ENCODE measurements at places on chromosomes 6 and 20.
A peak's percentile ranks its signal among the peaks of the same experiment; 100 is the strongest.

- no peak for DNase-seq
These were observed 95.4 kb upstream of the NKX2-2 start for GRCh38 chr20:21609221-21609620.

- DNase-seq, result no peak
These were observed 18.9 kb upstream of the CLVS2 start for GRCh38 chr6:122977180-122977579.

DNA sequence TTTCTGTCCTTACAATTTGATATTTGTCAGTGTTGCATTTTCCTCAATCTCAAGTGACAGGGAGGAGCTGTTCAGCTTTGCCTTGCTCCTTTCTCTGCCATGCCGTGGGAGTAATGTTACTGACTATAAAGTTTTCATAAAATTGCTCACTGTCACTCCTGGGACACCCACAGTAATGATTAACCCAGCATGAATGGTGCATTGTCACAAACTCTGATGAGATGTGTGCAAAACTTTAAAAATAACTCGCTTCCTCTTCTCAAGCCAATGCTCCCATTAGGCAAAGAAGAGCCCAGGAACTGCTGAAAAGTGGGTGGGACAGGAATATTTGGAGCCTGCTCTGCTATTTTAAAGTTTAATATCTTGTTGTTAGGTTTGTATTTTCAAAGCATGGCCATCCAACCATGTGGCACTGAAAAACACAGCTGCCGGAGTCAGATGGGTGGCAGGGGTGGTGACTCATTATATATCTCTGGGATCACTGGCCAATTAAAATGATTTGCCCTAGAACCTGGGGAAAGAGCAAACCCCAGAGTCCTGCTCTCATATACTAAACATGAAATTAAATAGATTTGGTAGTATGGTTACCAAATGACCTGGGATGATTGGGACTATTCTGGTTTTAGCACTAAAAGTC lies 260.1 kb downstream of the BTBD3 start:
- DNase-seq, result no peak

DNA sequence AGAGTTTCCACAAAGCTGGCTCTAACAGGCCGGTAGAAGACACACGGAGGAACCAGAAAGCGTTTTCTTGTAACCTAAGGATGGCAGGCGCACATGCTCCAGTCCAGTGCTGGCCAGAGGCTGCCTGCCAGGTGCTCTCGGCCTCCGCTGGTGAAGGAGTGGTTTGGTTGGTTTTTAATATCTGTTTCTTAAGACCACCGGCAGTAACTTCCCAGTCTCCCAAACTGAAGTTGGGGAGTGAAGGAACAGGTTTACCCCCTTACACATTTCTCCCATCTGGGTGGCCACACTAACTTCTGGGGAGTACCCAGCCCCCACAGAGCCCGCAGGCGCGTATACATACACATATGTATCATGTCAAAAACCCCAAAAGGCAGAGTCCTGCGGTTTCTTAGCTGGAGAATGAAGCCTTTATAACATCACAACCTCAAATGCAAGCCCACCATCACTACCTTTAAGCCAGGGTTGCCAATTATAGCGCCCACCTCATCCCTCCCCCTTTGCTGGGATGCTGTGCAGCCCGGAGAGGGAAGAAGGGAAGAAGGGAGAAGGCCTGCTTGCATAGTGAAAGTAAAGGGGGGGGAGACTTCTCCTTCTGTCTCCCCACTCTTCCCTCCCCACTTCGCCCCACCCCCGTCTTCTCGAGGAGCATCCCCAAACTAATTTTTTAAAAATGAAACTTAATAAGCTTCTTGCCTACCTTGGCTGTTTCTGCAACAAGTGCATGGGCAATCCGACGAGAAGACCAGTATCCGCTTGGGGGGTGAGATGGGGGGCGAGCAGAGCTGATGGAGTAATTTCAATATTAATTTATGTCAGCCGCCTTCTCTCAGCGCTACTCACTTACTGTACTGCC lies 1.0 kb downstream of the TRERF1 start:
- no peak for DNase-seq

DNA sequence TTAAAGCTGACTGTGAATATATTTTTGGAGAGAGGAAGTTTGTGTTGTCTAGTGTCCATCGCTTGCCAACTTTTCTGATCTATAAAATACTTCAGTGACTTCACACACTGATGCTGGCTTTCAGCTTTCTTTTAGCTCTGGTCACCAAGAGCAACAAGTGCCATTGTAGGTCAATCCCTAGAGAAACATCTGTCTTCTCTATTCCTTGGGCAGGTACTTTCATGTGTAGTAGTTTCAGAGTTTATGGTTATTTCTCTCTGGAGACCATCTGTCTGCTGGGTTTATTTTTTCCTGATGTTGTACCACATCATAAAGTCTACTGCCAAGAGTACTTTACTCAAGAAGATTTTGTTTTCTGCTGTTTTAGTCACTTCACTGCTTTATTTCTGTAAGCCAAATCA lies 249.9 kb downstream of the KHDC1L start:
- DNase-seq, result no peak

DNA sequence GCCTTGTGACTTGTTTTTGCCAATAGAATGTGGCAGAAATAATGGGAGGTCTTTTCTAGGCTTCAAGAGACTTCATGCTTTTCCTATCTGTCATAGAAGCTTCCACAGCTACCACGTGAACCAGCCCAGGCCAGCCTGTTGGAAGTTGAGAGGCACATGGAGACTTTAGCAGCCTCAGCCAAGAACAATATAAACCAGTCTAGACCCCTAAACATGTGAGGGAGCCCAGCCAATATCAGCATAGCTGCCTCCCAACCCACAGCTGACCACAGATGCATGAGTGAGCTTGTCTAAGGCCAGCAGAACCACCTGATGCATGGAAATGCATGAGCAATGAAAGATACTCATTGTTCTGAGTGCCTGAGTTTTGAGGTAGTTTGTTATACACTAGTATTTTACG lies 540.7 kb upstream of the BTBD3 start:
- DNase-seq, result no peak

GRCh38 chr6:104632588-104632987 lies 227.1 kb downstream of the HACE1 start:
- DNase-seq, result no peak

- no peak for DNase-seq
These were observed 333.5 kb downstream of the RNGTT start for GRCh38 chr6:88629838-88630494.

DNA sequence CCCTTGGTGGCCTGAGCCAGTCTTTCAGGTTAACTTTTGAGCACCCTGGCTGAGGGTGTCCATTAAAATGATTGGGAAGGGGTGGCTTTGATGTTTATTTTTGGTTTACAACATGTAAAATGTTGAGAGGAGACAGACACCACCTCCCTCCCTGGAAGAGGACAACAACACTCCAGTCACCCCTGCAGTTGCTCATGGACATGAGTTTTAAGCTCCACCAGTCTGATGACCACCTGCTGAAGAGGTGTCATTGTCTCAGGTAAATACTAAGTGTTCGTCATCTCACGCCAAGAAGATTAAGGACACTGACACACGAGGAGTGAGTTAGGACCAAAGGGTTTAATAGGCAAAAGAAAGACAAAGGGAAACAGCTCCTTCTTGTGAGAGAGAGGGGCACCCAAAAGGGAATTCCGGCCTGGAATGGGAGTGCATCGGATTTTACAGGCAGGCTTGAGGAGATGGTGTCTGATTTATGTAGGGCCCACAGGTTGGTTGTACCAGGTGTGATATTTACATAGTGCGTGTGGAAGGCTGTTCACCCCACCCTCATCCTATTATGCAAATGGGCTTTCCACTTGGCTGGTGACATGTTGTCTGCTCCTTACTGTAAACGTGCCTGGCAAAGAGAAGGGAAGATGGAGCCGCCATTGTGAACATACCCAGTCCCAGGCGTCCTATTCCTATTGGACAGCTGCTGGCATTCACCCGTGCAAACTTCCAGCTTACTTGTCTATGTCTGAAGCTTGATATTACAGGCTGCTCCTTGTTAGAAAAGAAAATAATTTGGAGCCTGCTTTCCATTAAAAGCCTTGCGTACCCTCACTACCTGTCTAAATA lies 6.6 kb downstream of the HLA-B start:
- DNase-seq, result peak; percentile 48

- no peak for DNase-seq
These were observed 1112.3 kb upstream of the CITED2 start for GRCh38 chr6:140486450-140487361.

- no peak for DNase-seq
These were observed 212.2 kb downstream of the ARHGAP18 start for GRCh38 chr6:129497481-129498441.

- peak; percentile 9 for DNase-seq
These were observed 114.5 kb downstream of the RNF144B start for GRCh38 chr6:18501663-18502013.

DNA sequence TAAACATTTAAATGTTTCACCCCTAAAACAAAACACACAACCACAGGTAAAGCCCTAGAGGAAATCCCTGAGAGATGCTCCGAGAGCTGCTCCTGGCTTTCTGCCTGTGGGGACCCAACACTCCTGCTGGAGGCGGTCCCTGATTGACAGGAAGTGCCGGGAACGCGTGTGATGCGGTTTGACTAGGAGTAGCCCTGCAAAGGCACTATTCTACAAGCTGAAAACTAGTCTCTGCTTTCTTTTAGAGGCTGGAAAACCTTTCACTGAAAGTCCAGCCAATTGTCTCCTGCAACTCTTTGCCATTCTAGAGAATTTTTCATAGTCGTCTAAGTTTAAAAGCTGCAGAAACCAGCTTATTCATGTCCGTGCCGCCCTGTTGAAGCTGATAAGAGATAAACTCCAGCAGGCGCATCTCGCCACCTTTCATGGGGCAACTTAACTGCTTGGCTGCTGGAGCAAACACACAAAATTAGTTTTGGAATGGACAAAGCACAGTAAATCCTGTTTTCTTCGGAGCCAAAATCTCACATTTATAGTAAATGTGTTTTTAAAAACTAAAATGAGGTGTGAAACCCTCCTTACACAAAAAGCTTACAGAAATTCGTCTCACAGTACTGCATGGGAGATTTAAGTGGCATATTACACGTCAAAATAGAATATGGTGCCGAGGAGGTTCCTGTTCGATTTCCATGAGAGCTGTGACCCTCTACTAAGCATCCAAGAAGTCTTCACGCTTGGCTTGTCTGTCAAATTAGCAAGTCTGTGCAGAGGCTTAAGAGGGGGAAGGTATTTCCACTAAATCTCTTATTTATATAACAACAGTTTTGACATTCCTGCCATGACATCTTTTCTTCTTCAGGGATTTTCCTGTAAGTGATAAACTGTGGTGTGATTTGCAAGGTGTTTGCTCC lies 46.9 kb downstream of the DACT2 start:
- DNase-seq, result no peak

DNA sequence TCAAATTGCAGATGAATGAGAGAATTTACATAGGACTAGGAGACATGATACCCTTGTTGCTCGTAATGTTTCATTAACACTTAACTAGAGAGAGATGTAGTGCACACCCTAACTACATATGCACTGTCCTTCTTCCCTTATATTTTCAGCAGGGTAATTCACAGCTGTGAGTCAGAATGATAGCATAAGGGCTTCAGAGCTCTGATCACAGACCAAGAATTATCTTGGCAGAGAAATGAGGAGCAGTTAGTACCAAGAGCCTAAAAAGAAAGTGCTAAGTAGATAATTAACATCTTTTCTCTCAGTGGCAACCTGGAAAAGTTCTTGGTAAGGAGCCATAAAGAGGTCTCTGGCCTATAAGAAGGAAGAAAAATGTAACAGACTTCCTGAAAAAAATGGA lies 35.8 kb downstream of the GRIK2 start:
- no peak for DNase-seq

DNA sequence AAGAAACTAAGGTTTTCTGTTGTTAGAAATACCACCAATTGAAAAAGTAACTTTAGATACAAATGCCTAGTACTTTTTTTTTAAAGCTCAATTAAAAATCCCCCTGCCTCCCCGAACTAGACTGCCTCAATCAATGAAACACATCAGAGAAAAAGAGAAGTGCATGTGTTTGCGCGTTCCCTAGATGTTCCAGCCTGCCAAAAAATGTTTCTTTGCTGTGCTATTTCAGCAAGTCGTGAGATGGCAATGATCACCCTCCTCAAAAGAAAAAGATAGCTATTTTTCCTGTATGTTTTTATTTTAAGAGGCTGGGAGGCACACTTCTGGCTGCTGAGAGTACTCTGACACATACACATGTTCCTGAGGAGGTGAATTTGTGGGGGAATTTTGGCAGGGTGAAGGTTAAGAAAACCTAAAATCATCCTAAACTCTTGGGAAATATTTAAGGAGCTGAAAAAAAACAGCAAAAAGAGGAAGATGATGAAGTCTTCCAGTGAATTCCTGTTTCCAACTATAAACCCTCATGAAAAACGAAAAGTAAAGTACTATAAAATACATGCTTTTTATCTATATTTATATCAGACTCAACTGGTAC lies 114.8 kb downstream of the HIVEP2 start:
- DNase-seq, result no peak

GRCh38 chr20:1818895-1819294 lies 76.3 kb upstream of the SIRPA start:
- DNase-seq, result no peak

GRCh38 chr20:20780127-20780824 lies 67.8 kb upstream of the RALGAPA2 start:
- DNase-seq, result peak; percentile 18

DNA sequence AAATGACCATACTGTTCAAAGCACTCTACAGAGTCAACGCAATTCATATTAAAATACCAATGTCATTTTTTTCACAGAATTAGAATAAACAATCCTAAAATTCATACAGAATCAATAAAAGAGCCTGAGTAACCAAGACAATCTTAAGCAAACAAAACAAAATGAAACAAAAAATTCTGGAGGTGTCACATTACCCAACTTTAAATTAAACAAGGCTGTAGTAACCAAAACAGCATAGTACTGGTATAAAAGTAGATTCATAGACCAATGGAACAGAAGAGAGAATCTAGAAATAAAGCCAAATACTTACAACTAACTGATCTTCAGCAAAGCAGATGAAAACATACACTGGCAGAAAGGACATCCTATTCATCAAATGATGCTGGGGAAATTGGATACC lies 346.9 kb upstream of the JAG1 start:
- DNase-seq, result no peak

Data from CD4-positive, alpha-beta T cell treated with Interleukin-12 subunit alpha and Interleukin-12 subunit beta, for 1 hour (primary cell).